NK-92 treated with Interleukin-12 subunit alpha and Interleukin-12 subunit beta, amount 100 ng/mL, for 24 hours (cell line): ENCODE measurements at places on chromosomes 13 and 19.

DNA sequence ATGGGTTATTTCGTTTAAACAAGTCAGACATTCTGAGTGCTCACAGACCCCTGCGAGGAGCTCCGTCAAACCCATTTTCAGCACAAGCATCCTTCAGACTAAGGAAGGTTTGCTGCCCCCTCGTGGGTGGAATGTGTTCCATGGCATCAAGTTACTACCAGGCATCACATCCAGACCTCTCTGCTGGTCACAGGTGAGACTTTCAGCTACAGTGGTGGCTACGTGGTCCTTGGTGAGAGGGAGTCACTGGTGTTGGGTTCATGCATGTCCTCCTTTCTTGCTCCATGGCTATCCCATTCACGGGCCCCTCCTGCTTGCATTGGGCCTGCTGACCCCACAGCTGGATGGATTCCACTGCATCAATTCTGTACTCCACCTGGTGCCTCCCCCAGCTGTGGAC lies 9.1 kb upstream of the LILRB5 start:
- DNase-seq: peak; percentile 40

DNA sequence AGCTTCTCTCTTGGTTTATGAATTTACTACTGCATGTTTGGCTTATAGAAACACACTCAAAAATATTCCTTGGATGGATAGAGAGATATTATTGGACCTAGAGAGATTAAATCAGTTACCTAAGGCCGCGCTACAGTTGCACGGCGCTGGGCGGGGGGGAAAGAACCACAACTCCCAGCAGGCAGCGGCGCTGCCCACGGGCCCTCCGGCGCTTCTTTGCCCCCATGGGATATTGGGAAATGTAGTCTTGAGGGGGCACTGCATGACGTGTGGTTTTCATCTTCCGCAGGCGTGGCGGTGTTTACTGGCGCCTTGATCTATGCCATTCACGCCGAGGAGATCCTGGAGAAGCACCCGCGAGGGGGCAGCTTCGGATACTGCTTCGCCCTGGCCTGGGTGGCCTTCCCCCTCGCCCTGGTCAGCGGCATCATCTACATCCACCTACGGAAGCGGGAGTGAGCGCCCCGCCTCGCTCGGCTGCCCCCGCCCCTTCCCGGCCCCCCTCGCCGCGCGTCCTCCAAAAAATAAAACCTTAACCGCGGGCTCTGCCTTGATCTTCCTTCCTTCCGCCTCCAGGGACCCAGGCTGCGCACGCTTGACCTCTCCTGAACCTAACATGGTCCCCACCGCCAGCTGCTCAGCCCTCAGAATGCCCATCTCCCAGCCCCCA lies 4.8 kb downstream of the EMP3 start:
- DNase-seq: no peak

DNA sequence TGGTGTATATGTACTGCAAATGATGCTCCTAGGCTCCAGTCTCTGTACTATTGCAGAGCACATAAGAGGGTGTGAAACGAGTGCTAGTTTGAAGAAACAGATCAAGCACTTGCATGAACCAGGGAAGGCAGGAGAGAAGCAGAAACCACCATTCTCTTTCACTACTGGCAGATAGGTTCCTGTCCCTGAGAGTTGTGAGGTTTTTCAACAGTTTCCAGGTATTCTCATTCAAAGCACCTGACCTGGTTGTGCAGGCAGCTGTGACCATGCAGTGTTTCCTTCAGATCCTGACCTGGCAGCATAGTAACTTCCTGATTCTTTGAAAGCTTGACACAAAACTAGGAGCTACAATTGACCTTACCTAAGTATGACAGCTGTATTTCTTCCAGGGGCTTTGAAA lies 164.9 kb downstream of the UFM1 start:
- DNase-seq: no peak

GRCh38 chr13:35888457-35888883 lies 242.7 kb downstream of the DCLK1 start:
- DNase-seq: no peak

DNA sequence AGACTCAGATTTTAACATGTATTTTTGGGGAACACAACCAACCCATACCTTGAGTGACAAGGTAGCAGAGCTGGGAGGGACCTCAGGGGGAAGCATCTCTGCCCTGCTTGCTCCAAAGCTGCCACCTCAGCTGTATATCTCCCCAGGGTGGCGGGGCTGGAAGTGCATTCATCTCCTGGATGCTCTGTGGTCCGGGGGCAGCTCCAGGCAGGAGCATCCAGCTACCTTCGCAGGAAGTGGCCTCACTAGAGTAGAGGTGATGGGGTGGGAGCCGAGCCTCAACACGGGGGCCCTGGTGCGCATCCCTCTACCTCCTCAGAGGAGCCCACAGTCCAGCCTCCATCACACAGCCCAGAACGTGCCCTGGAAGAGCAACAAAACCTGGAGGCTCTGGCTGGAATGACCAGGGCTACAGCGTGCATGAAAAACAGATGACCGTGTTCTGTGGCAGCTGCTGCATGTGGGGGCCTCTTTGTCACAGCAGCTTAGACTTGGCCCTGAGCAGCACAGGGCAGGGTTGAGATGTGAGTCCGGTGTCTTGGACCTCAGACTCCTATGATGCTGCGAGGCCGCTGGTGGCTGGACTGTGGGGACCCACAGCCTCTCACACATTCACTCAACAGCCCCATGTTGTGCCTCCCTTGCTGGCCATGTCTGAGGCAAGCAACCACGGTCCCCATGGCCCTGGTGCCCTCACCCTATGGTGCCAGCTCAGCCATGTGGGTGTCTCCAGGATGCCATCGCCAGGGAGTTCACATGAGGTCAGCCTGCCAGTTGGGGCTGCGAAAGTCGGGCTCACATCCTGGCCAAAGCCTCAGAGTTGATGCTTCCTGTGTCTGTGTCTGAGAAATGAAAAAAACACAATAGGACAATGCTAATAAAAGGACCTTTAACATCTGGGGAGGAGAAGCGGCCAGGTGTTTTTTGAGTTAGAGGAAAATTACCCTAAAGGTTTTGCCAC lies 17.1 kb upstream of the GAS6 start:
- no peak for DNase-seq

- DNase-seq: no peak
Observed at GRCh38 chr19:51071095-51071405, 6.2 kb upstream of the KLK13 start.

DNA sequence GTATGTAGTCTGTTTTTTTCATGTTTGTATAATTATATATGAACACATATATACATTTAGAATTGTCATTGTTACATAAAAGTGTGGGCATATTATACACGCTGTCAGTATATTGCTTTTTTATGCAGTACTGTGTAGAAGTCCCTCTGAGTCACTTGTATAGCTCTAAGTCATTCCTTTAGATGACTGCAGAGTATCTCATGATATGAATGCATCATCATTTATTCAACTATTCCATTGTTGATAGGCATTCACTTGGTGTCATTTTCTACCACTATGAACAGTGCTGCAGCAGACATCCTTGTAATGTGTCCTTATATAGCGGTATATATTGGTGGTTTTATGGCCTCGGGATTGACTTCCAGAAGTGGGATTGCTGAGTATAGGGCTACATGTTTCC lies 15.3 kb downstream of the RFXAP start:
- no peak for DNase-seq

GRCh38 chr13:98500963-98501421 lies 75.9 kb downstream of the STK24 start:
- no peak for DNase-seq

DNA sequence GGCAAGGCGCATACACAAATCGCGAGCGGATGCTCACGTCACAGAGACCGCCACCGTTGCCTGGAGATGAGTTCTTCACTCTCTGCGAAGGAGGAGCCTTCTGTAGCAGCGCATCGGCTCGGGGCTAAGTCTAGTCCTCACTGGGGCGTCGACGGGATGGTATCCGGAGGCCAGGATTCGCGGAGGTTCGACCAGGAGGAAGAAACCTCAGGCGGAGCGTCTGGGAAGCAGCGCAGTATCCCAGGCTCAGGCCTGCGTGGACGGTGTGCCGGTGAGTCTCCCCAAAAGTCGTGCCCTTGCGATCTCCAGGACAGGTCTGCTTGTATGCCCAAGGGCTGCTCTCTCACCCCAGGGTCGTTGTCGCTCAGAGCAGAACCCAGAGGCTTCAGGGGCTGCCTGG lies 40.4 kb downstream of the ZNF146 start:
- no peak for DNase-seq

GRCh38 chr13:28268800-28269223 lies 130.5 kb downstream of the PAN3 start:
- DNase-seq: no peak

DNA sequence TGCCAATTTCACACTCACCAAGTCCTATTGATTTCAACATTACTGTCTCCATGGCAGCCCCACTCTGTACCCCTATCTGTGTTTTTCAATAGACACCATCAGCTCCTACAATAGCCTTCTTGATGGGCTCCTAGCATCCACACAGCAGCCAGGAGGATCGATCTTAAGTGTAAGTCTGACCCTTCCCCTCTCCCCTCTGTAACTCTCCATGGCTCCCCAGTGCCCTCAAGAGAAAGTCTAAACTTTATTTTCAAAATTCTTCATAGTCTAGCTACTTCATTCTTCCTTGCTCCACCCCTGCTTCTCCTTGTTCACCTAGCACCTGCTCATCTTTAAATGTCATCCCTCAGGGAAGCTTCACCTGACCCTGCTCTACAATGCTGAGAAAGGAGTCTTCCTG lies 30.0 kb upstream of the ZNRF4 start:
- no peak for DNase-seq

DNA sequence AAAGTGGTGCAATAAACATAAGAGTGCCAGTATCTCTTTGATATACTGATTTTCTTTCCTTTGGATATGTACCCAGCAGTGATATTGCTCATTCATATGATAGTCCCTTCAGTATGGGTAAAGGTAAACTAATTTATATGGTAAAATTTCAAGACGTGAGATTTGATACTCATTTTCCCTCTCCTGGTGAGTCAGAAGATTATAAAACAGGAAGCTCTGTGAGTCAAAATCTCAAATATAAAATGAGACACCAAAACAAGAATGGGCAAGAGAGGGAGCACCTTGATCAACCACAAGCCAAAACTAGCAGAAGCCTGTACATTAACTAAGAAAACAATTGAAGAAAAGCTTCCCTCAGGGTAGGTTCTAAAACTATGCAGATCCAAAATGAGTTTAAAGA lies 216.3 kb downstream of the SLITRK6 start:
- no peak for DNase-seq

DNA sequence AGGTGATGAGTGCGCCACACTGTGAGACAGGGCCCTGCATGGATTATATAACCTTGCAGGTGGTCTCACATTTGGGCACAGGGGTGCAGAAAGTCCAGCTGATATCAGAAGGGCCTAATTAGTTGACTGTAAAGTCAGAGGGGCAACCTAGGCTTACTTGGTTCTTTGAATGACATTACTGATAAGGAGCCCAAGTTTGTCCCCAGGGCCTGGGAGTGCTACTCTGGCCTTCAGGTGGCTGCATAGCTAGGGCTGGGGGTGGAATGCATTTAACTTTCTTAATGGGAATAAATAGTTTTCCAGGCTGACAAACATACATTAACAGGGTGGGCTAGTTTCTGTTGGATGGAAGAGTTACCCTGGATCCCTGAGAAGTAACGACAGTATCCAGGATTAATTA lies 3.3 kb downstream of the WDR87 start:
- DNase-seq: no peak

DNA sequence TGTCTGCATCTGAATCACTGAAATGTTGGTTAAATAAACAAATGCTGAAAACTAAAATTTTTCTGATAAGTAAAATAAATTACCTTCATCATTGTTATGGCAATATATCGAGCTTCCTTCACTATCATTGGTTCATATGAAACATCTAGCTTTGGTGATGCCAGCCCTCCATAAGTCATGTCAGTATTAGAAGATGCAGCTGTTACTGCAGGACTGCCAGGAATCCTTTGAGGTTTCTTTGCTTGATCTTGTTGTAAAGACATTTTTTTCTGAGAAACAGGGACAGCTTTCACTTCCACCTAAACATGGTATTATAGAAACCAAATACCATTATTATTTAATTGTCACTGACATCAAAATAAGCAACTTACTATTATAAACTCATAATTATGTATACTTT lies 123.7 kb upstream of the FBXL3 start:
- DNase-seq: no peak

DNA sequence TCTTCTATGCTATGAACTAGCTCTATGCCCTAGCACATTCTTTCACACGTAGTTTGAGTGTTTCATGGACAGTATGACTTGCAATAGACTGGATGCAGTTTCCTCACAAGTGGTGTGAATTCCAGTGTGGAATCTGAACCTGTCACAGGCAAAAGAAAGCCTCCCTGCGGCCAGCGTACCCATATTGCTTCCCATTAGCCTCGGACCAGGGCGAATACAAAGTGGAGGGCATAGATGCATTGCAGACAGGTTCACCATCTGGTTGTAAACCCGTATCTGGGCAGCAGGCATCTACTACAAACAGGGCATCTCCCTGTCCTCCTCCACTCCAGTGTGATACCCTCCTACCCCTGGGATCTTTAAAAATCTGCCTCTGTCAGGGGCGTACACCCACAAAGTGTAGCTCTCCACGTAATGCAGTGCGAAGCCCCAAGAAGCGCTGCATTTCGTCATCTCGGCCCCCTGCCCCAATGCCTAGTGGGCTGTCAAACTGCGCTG lies 1.4 kb upstream of the CIC start:
- no peak for DNase-seq

DNA sequence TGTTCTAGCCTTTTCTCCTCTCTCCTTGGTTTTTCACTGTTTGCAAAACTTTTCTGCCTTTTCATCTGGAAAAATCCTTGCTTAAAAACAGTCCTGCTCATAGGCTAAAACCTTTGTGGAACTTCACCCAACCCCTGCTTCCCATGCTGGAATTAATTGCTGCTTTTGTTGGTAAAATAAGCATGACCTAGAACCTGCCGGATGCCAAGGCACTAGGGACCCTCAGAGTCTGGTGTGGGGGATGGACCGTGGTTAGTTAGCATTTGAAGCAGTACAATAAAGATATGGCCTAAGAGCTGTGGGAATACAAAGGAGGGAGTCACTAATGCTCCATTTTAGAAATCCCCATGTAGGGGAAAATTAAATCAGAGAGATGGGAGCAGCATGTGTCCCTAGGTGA lies 326.3 kb downstream of the KCNRG start:
- DNase-seq: no peak

- DNase-seq: no peak
Observed at GRCh38 chr13:54953786-54954185, 1925.2 kb downstream of the OLFM4 start.

DNA sequence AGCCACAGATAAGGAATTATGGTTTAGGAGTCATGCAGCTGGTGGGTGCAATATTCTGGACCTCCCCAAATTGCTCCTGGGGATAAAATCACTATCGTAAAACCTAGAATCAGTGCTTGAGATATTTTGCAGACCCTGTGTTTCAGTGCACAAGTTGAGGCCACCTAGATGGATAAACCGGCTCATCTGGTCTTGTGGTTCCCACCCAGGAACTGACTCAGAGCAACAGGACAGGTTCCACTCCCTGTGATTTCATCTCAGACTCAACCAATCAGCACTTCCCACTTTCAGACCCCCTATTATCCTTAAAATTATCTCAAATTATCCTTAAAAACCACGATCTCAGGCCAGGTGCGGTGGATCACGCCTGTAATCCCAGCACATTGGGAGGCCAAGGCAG lies 21.0 kb downstream of the FBXL12 start:
- DNase-seq: no peak

- no peak for DNase-seq
Observed at GRCh38 chr13:63128716-63129115, 1713.1 kb upstream of the PCDH20 start.

- no peak for DNase-seq
Observed at GRCh38 chr19:13830741-13831536, 35.7 kb downstream of the ZSWIM4 start.

- DNase-seq: no peak
Observed at GRCh38 chr13:98676239-98676638, 76.2 kb downstream of the SLC15A1 start.
